ENCODE measurements at places on chromosomes 3 and 15. TPM values are rescaled to one million over a fixed set of nuclear protein-coding genes. Genes with fewer than 3 reads are reported as not detected.

GRCh38 chr3:148229107-148229506 is 468.6 kb upstream of the AGTR1 start:
- no peak for DNase-seq

DNA sequence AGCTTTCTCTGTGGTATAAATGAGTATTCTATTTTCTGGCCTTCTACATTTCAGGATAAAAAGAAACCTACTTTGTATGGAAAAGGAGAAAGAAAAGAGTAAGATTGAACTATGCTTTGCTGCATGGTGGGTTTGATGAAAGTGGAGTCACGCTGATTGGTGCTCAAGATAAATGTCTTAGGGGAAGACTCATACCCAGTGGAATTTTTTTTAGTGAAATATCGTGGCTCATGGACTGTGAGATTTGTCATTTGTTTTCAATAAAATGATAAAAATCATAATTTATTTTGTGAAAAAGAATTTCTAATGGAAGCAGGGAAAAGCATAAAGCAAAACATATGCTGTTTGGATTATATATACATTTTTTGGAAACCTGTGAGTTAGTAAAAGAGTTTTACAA is 292.5 kb downstream of the ZPLD1 start:
- no peak for DNase-seq

DNA sequence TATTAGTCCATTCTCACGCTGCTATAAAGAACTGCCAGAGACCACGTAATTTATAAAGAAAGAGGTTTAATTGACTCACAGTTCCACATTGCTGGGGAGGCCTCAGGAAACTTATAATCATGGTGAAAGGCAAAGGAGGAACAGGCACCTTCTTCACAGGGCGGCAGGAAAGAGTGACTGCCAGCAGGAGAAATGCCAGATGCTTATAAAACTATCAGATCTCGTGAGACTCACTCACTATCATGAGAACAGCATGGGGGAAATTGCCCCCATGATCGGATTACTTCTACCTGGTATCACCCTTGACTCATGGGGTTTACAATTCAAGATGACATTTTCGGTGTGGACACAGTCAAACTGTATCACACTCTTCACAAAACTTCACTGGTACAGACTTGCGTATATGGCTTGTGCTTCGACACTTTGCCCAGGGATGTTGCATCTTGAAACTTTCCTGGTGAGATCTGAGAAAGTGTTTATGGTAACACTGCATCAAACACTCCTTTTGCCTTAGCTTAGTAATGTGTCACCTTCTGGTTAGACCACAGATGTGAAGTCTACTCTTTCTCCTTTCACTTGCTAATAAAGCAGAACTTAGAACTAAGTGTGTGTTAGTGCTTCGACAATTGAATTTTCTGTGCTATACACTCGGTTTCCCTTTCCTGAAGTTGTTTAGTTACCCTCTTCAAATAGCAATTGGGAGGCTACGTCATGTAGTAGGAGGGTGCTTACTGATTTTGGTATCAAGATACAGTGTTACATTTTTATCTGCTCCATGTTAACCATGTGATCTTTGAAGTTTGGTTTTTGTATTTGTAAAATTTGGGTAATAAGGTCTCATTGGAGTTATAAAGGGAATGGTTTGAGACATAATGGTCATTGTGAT is 185.7 kb downstream of the LPP start:
- DNase-seq: no peak

DNA sequence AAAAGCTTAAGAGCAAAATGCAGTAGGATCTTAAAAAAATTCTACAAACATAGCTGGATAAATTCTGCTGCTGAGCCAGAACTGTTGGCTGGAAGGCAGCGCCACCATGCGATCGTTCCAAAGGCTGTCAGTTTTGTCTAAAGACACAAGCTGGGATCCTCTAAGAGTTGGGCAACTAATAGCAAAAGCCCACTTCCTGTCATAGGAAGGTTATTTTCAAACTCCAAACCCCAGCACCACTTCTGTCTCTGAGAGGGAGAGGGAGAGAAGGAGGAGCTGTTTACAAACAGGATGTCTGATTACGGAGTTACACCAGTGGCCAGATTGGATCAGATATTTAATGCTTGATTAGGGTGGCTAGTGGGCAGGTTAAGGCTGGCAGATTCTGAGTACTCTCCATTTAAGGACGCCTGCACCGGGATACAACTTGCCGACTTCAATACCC is 44.0 kb downstream of the EIF4E3 start:
- DNase-seq: no peak

GRCh38 chr3:3800080-3800455 is 837 bp downstream of the LRRN1 start:
- DNase-seq: peak; percentile 66

GRCh38 chr3:194005930-194006501 is 129.9 kb upstream of the HES1 start:
- no peak for DNase-seq

DNA sequence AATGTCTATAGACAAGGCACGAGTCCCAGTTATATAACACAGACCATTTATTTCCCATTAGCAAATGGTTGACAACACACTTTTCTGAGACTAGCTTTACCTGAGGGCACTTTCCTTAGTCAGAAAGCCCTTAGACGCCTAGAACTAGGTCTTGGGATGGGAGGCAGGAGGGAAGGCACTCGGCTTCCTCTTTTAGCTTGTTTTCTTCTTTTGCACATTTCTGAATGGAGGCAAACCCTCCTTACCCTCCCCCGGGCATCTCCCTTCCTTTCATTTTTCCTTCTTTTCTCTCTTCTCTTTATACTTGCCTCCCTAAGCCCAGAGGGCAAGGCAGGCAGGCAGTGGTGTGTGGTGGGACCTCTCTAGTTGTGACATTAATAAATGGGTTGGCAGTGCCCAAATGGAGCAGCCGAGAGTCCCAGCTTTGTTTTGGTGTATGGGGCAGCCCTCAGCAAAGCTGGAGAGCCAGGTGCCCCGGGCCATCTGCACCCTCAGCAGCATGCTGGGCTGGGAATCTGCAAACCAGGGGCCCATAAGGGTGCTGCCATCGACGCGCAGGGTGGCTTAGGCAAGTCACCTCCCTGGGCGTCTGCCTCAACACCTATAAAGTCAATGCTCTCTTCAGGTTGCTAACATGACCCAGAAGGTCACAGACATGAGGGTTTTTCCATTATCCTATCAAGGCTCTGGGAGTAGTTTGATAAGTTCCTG is 21.1 kb upstream of the BCL2L10 start:
- DNase-seq: no peak

- DNase-seq: no peak
Observed at GRCh38 chr3:130738241-130738640, 8.4 kb downstream of the PIK3R4 start.

DNA sequence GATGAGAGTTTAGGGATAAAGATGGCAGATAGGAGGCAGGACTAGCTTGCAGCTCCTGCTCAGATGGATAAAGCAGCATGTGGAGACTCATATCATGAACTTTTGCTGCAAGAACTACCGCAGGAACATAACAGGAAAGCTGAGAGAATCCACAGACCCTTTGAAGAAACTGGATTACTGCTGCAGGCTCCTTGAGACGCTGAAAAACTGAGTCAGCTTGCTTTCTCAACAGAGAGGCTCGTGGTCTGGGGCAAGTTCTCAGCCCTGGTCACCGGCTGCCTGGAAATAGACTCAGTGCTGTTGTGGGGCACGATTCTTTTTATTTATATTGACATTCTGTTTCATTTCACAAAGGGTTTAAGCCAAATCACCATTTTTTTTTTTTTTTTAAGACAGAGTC is 28.8 kb upstream of the TRIM59 start:
- no peak for DNase-seq

DNA sequence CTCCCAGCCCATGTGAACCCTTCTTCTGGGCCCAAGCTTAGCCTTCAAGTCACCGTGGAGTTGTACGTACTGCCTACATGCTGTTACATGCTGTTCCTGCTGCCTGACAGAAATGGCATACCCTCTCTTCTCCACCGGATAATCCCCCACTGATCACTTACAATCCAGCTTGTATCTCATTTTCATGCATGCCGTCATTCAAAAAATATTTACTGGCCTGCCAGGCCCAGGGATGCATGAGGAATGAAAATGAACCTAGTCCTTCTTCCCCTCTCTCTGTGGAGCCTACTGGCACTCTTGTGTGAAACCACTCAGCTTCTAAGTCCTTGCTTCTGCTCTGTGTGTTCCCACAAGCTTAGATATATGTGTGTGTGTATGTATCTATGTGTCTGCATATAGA is 60.6 kb downstream of the WNT5A start:
- DNase-seq: no peak

GRCh38 chr3:12791430-12791829 is 5.0 kb upstream of the CAND2 start:
- DNase-seq: no peak

- no peak for DNase-seq
Observed at GRCh38 chr3:157073810-157074209, 86.1 kb downstream of the CCNL1 start.

GRCh38 chr3:159904911-159905310 is 83.7 kb upstream of the IL12A start:
- no peak for DNase-seq

- DNase-seq: no peak
Observed at GRCh38 chr3:32989171-32989570, 37.7 kb downstream of the CCR4 start.

DNA sequence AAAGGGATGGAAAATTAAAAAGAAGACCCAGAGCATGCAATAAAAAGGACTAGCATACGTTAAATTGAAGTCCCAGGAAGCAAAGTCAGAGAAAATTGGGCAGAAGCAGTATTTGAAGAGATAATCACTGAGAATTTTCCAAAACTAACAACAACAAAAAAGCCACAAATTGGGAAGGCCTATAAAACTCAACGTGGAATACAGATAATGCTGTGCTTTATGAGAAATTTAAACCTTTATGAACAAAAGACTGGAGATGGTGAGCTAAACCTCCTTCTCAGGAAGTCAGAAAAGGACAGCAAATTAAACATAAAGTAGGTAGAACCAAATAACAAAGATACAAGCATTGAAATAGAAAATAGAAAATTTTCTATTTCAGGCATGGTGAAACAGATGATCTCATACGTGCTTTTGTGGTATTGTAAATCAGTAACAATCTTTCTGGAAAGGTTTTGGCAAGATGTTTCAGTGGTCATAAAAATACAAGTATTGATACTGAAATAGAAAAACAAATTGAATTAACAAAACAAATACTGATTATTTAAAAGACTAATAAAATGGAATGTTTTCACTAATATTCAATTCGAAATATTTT is 55.6 kb downstream of the LYSMD4 start:
- no peak for DNase-seq

- DNase-seq: no peak
Observed at GRCh38 chr3:31399271-31399670, 133.5 kb upstream of the STT3B start.

- DNase-seq: no peak
Observed at GRCh38 chr15:68808770-68809169, 11.9 kb downstream of the ANP32A start.

DNA sequence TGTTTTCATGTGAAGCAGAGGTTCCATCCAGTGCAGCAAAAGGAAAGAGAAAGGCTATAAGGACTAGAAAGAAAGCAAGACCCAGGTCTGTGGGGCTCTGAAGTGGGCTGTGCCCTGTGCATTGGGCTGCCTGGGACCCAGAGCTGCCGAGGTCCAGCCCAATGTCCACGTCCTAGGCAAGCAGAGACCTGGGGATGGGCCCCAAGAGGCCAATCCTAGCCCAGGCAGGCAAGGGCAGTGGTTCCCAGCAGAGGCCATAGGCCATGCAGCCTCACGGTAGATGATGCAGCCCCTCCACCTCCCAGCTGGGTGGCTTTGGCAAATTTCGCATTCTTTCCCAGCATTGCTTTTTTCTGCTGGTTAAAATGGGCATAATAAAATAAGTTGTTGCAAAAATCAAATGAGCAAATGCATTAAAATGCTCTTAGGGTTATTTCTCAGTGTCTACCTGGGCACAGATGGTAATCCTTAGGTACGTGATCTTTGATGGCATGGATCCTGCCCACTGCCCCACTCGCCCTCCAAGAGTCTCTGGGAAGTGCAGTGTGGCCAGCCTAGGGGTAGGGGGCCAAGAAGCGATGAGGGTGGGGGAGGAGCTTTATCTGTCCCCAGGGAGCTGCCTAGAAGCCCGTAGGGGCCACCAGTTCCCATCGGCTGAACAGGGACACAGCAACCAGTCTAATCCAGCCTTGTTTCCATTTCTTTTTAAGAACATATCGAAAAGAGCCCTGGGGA is 22.3 kb upstream of the GP9 start:
- no peak for DNase-seq

DNA sequence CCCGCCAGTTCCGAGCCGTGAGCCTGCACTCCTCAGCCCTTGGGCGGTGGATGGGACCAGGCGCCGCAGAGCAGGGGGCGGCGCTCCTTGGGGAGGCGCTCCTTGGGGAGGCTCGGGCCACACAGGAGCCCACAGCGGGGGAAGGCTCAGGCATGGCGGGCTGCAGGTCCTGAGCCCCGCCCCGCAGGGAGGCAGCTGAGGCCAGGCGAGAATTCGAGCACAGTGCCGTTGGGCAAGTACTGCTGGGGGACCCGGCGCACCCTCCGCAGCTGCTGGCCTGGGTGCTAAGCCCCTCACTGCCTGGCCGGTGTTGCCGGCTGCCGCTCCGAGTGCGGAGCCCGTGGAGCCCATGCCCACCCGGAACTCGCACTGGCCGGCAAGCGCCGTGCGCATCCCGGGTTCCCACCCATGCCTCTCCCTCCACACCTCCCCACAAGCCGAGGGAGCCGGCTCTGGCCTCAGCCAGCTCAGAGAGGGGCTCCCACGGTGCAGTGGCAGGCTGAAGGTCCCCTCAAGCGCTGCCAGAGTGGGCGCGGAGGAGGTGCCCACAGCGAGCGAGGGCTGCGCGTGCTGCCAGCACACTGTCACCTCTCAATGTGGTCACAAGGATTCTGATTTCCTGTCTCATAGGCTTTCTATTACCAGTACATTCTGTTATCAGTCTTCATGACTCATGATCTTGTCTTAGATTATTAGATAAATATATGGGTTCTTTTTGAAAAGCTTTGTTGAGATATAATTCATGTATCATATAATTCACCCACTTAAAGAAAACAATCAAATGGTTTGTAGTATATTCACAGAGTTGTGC is 44.0 kb upstream of the LRIG1 start:
- DNase-seq: no peak

GRCh38 chr3:67870477-67870876 is 216.1 kb upstream of the SUCLG2 start:
- DNase-seq: no peak

- peak; percentile 73 for DNase-seq
Observed at GRCh38 chr15:99704444-99704838, 28.8 kb downstream of the LYSMD4 start.

DNA sequence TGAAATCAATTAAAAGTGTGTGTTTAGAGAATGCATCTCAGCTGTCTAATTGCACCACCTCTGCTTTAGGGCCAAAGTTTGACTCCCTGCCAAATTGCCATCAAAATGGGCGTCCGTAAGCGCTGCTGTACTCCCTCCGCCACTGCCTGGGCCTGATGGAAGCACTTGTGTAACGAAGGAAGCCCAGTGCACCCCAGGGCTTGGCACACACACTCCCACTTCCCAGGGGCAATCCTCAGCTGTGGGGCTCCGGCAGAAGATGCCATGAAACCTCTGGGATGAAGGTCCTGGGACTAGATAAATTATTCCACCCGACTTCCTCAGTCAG is 137.8 kb downstream of the RORA start:
- DNase-seq: peak; percentile 4

Gene CLEC3B
- 35.7 TPM for polyA plus RNA-seq

Gene SELENOK
- 56.3 TPM for polyA plus RNA-seq

Gene SNTN
- polyA plus RNA-seq: not detected

Gene C3orf20
- not detected for polyA plus RNA-seq

Gene GOLGA6L10
- polyA plus RNA-seq: 7.4 TPM

Gene MUC13
- polyA plus RNA-seq: 1,160 TPM

Gene SPSB4
- polyA plus RNA-seq: 2.2 TPM

Gene FAM81A
- 5.3 TPM for polyA plus RNA-seq

Gene CA12
- polyA plus RNA-seq: 1.0 TPM

Gene ADGRG7
- polyA plus RNA-seq: 56.1 TPM

Gene CFAP20DC
- polyA plus RNA-seq: 0.82 TPM

Gene SOX14
- not detected for polyA plus RNA-seq

Gene RPL39L
- 13.1 TPM for polyA plus RNA-seq

Gene ANKRD34C
- not detected for polyA plus RNA-seq

Data from large intestine (tissue), 12 donors.